ENCODE measurements at places on chromosomes 6 and 20.

DNA sequence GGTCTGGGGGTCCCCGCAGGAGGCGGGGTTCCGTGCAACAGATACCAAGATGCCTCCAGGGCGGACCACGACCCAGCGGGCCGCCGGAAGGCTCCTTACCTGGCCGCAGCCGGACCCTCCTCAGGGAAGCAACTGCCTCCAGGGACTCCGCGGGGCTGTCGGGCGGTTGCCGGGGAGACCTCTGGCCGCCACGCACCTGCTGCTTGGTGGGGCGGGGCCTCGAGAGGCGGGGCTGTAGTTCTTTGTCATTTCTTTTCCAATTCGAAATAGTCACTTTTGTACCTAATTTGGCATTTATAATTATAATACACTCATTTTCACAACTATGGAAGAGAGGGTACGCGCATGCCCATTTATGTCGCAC is 647 bp downstream of the AK9 start:
- peak; percentile 53 for DNase-seq

DNA sequence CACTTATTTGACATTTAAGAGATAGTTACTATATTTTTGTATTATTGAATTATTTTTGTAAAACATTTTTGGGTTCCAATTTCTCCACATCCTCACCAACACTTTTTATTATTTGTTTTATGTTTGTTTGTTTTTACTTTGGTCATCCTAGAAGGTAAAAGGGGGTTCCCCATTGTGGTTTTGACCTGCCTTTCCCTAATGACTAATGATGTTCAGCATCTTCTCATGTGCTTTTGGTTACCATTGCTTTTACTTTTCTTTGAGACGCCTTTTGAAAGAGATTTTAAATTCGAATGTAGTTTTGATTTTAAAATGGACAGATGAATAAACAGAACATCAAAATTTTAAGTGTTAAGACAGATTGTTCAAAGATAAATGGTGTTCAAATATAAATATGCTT is 46.9 kb downstream of the AK9 start:
- DNase-seq, result no peak

DNA sequence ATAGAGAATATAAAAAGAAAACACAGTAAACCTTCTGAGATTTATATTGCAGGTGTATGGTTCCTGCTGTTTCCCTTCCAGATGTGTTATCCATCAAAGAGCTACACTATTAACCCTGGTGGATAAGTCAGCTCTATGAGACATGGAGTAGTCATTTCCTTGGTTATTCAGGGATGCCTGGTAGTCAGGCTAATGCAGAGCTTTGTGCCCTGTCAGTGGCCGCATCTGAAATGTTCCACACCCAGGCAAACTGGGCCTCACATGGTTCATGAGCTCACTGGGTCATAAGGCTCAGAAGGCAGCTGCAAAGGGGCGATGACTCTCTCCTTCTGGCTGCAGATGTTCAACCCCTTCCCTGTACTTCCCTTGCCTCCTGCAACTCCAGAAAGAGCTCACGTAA is 473.6 kb downstream of the EPHA7 start:
- no peak for DNase-seq

GRCh38 chr6:82786248-82786647 is 279.4 kb downstream of the UBE3D start:
- no peak for DNase-seq

GRCh38 chr6:98672681-98673475 is 161.5 kb upstream of the POU3F2 start:
- DNase-seq, result no peak

GRCh38 chr20:1489764-1490436 is 1.3 kb downstream of the SIRPB2 start:
- no peak for DNase-seq

GRCh38 chr6:25407431-25407830 is 128.3 kb downstream of the CARMIL1 start:
- DNase-seq, result no peak

- no peak for DNase-seq
Observed at GRCh38 chr20:39036011-39036410, 73.9 kb downstream of the DHX35 start.

Data from SK-N-DZ (cell line).